ENCODE measurements at places on chromosomes 7 and 10.

GRCh38 chr7:133512560-133512959, 259.7 kb downstream of the EXOC4 start:
- peak; percentile 84 for DNase-seq

- DNase-seq, result peak; percentile 61
These were observed 202.2 kb upstream of the ETV1 start for GRCh38 chr7:14191686-14192098.

DNA sequence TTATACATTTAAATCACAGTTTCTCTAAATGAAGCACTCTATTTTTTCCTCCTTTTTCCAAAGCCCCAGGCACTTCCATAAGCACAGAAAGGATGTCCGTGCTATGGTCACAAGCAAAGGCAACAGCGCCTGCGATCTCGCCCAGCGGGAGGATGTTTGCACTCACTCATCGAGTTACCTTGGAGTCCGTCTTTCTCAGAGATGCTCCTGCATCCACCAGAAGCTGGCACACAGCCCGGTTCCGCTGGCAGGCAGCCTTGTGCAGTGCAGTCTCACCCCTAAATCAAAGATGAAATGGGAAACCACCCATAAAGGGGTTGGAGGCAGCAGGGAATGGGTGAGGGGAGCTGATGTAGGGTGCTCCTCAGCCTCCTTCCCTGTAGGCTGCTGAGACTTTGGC, 51.9 kb upstream of the PTN start:
- no peak for DNase-seq

DNA sequence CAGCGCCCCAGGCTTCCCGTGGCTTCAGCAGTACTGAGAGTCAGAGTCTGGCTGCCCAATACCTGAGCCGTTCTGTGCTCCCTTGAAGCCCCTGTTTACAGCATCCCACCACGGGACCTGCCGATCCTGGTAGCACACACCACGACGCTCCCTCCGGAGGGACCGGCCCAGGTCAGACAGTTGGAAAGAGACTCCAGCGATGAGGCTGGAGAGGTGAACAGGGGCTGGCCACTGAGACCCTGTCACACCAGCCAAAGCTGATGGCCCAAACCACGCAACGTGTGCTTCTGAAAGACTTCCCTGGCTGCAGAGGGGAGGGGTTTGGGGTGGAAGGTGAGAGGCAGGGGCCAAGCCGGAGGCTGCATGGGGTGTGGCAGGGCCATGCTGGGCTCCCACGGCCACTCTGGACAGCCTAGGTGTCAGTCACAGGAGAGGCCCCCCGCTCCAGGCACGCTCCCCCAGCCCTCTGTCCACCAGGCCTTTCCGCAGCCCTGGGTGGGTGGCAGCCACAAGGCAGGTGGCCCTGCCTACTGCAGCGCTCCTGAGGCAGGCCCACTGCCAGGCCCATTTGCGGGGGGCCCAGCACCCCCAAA, 140.2 kb upstream of the CHST15 start:
- DNase-seq, result no peak

DNA sequence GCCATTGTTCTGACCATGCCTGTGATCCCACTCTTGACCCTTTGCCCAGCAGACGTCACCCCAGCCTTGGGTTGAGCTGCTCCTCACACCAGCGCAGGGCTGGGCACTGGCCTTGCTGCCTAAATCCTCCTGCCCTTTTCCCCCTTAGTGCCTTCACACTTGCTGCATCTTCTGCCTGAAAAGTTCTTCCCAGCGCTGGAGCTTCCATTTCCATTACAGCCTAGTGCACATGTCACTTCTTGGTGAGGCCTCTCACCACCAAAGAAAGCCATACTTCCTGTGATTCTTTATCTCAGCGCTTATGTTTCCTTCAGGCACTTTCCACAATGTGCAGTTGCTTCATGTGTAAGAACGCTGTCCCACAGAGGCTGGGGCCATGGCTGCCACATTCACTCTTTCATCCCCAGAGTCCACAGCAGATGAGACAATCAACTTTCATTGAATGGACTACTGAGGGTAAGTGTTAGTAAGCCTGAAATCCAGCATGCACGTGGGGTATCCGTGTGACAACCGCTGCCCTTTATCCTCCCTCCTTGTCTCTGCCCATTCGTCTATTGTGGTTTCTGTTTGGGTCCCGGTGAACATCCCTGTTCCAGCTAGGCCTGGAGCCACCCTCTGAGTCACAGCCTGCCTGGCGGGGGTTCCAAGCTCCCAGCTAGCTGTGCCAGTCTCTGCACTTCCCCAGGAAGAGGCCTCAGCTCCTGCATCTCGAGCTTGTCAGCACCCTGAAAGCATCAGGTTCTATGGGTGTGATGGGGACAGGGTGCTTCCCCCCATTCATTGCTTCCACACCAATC, 37.3 kb downstream of the ADRA2A start:
- peak; percentile 17 for DNase-seq

DNA sequence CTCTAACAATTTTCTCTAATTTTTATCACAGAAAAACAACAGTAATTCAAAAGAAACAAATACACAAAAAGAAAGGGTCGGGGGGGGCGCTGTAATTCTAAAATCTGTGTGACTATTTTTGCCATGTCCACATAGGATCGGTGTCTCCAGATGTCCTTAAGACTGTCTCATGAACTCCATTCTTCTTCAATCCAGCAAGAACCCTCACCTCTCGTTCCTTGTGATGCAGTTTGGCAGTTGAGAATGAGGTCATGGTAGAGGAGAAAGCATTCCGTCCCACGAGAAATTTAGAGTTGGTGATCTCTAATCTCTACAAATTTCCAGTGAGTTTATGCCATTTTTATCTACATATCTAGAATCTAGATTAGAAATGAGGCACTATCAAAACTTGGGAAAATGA, 394.7 kb downstream of the TFEC start:
- no peak for DNase-seq

GRCh38 chr10:31138026-31138553, 106.4 kb upstream of the ZNF438 start:
- no peak for DNase-seq

- DNase-seq, result no peak
These were observed 34.3 kb upstream of the MTPAP start for GRCh38 chr10:30383356-30383755.

GRCh38 chr7:122488241-122488640, 183.7 kb upstream of the FEZF1 start:
- peak; percentile 41 for DNase-seq

- DNase-seq, result no peak
These were observed 26.0 kb downstream of the LEP start for GRCh38 chr7:128266883-128267594.

DNA sequence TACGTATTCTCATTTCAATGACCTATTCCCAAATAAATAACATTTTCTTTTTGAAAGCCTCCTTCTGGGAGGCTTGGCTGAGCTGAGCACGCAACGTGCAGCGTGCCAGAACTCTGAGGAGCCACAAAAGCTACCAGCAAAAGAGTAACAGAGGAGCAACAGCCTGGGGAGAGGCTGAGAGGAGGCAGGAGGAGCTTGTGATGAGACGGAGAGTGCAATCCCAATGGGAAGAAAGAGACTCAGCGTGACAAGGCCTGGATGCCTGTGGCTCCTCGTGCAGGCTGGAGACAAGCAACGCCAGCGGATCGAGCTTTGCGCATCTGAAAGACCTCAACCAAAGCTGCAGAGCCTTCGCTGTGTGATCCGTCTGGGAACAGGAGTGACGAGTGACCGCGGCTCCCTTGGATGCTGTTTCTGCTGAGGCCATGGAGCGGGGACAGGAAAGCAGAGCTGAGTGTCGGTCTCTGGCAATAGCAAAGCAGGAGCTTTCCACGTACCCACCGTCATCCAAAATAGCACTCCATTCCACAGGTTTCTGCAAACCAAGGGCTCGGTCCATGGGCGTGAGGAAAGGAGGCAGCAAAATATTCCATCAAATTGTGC, 171.7 kb upstream of the PFKP start:
- no peak for DNase-seq

GRCh38 chr7:1755783-1756625, 85.9 kb downstream of the ELFN1 start:
- DNase-seq, result no peak

DNA sequence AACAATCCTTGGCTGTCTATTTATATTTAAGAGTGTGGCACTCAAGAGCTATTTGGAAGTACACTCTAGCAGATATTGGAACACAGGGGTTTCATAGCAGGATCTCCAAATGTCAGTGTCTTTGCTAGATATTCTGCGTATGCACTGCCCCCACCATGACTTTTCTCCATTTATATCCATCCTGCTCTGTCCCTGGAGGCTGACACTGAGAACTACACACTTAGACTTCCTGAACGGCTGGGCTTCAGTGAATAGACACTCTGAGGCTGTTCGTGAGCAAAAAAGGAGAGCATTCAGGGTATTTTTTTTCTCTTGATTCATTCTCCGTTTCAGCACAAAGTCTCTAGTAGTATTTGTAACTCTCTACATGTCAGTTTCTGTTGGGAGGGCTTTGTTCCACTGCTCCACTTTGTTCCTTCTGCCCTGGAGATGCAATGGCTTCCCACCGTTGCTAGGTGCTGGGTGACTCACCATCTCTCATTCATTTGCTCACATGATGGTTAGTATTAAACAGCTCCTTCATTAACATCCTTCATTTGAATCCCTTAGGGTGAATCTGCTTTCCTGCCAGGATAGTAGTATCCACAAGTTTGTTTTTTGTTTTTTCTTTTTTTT, 155.9 kb upstream of the SLC13A1 start:
- peak; percentile 49 for DNase-seq

DNA sequence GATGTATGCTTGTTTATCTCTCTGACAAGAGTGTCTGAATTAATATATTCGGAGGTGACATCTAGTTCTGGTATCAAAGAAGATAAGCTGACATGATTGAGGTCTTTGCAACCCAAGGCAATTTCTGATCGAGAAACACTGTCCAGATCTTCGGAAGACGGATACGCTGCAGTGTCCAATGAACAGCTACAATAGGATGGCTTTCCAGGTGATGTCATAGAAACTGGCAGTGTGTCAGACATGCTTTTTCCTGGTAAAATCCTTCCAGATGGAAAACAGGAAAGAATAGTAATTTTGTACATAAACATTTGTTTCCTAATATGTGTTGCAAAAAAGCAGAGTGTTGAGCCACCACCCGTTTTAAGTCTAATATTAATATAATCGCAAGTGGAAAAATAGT, 33.4 kb downstream of the VWDE start:
- no peak for DNase-seq

DNA sequence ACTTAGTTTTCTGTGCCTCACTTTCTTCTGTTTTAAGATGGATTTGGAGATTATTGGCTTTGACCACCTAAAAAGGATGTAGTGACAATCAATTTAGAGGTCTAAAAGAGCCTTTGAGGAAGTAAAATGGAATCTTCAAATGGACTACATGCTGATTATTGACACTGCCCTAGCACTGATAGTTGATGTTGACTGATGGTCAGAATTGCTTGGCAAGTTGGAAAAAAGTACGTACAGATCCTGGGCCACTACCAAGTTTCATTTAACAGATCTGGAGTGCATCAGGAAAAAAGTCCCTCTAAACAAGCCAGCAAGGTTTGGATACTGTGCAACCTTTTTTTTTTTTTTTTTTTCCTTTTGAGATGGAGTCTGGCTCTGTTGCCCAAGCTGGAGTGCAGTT, 81.1 kb downstream of the TCF7L2 start:
- DNase-seq, result no peak

GRCh38 chr7:117828825-117829224, 44.4 kb downstream of the CTTNBP2 start:
- DNase-seq, result no peak

- no peak for DNase-seq
These were observed 18.7 kb upstream of the NUB1 start for GRCh38 chr7:151322906-151323305.

GRCh38 chr7:32502728-32503127, 7.4 kb downstream of the AVL9 start:
- no peak for DNase-seq

DNA sequence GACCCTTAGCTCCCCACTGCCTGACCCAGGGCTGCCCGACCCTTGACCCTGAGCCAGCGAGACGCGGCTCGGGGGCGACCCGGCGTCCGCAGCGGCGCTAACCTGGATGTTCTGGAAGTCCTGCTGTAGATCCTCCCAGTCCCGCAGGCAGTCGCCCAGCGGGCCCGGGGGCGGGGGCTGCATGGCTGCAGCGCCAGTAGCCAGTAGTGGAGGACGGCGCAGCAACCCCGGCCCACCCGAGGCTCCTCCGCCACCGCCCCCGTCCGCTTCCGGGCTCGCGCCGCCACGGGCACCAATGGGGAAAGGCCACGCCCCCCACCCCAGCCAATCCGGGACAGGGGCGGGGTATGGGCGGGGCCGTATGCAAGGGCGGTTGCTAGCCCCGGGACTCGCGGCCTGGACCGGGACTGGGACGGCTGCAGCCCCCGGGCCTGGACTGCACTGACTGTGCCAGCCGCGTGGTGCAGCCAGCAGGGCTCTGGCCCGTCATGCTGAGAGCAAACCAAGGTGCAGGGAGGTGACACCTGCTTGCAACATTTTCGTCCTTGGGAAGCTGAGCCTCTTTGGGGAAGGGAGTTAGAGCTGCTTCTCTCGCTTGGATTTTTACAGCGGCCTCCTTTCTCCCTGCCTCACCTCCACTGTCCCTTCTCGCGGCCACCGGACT, at the start of gene TMEM120A:
Gene TMEM120A (minus strand): TSS at position 208 of the 664 bp plus-strand sequence. CDS start 25 bp downstream, at position 183.
- peak; percentile 86 for DNase-seq

All from RCC 7860 (cell line).